ENCODE measurements at places on chromosomes 13 and 19.

GRCh38 chr19:37218592-37218935 is 550 bp downstream of the ZNF383 start:
- DNase-seq = no peak

- DNase-seq = no peak
These were observed 68.4 kb upstream of the ANKRD10 start for GRCh38 chr13:110983241-110983640.

DNA sequence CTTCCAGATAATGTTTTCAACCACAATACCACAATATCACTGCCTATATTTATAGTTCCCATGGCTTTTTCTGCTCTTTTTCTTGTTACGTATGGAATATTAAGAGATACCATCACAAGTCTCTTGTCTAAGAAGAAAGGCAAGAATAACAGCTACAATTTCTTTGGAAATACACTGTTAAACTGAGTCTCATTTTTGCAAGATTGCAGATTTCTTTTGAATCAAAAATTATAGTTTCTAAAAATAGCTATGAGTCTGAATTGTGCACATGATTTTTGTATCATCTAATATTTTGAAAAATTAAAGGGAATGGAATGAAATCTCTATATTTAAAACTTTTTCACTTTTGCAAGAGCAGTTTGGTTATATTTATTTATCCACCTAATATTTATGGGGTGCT is 1120.8 kb downstream of the EFNB2 start:
- DNase-seq = no peak

DNA sequence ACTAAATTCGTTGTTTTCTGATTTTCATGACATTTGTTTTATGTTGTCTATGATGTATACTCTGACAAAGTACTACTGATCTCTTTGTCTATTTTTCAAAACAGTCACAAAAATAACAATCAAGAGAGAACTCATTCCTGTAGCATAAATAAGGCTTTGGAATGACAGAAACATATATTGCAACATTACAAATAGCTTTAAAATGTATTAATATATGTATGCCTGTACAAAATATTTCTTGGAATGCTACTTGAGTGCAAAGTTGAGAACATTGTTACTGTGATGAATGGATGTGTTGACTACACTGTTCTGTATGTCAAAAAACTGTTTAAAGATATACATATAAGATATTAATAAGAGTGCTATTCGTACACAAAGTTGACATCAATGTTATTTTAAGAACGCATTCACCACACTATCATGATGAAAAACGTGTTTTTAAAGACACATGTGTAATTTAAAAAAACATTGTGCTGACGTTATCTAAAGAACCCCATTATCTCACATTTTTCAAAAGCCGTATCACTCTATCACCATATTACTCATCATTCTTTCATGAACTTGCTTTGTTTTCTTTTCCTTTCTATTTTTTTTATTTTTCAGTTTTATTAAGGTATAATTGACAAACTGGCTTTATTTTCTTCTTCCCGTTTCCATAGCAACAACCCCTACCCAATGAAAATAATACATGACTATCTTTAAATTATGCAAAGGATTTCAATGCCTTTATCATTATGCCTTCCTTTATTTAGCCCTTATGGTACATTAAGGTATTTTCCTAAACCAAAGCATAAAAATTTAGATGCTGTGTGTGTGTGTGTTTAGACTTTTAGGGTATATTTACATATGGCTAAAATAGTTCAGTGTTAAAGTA is 918.8 kb downstream of the SLITRK1 start:
- DNase-seq = no peak

DNA sequence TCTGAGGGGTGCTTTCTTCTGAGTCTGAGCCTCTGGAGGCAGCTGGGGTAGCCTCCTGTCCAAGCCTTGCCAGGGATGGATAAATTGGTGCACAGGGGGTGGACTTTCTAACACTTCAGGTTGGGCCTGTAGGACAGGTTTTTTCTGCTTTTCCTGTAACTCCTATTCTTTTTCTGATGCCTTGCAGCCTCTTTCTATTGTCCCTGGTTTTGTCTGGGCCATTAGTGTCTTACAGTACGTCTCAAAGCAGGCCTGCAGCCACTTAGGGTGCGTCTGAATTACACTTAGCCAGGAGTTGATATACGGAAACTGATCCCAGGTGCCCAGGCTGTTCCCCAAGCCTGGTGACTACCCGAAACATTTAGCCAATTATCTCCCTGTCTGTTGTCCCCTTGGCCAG is 213.3 kb upstream of the HTR2A start:
- DNase-seq = no peak

DNA sequence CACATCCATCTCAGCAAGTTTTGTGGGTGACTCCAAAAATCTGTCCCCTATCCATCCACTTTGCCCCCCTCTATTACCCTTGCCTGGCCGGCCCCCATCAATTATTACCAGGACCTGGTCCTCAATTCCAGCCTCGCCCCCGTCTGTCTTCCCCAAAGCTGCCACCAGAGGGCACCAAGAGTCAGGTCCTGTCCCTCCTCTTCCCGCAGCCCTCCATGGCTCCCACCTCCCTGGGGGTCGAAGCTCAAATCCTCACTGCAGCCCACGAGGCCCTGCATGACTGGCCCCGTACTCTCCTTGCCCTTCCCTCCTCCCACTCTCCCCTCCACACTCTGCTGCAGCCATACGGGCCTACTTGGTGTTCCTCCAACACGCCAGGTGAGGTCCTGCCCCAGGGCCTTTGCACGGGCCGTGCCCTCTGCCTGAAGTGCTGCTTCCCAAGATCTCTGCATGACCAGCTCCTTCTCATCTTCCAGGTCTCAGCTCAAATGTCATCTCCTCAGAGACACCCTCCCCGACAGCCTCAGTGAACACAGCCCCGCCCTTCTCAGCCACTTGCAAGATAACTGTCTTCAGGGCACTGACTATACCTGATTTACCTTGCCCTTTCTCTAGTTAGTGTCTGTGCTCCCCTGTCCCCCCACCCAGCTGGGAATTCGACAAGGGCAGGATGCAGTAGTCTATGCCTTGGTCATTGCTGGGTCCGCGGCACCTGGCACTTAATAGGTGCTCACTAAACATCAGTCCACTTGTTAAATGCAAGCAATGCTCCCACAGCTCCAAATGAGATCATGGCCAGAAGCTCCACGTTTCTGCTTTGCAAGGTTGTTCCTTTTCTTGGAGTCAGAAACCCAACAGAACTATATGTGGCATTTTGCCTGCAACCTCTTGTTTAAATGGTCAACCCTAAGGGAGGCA is 16.8 kb upstream of the SEMA6B start:
- peak; percentile 60 for DNase-seq

DNA sequence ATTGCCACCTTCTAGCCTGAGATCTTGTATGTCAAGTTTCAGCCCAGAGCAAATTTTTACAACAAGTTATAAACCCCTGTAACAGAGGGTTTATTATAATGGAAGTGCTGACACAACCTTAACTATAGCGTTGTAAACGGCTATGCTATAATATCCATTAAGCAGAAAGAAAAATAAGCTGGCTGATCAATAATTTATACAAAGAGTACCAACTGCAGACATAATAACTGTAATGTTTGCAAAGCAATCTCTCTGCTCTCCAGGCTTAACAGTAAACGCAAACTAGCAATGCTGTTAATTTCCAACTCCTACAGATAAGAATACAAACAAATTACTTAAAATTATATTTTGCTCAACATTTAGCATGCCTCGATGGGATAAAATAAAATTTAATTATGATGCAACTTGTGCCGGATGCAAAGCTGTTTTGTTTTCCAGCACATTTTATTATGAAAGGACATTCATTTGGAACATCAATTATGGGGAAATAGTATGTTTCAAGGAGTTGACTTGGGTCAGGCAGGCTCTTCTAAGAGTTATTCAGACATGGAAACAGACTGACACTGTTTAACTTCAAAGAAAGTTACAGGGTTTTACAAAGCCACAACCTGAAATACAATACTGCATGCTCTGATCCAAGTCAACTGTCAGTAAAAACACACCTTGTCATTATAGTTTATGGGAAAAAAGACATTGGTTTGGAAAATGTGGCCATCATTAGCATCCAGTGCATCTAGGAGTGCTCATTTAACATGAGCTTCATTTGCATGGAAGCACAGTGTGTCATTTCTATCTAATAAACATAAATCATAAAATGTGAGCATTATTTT is 6.6 kb upstream of the DACH1 start:
- no peak for DNase-seq

GRCh38 chr13:28415994-28416421 is 78.9 kb downstream of the FLT1 start:
- DNase-seq = peak; percentile 9

- DNase-seq = no peak
These were observed 11.4 kb downstream of the ARID3A start for GRCh38 chr19:937259-937694.

- DNase-seq = no peak
These were observed 2.5 kb downstream of the HDGFL2 start for GRCh38 chr19:4474514-4475022.

GRCh38 chr19:19372656-19373416 is 32.6 kb upstream of the GATAD2A start:
- DNase-seq = peak; percentile 32

GRCh38 chr19:18152442-18152816 is 534 bp upstream of the PIK3R2 start:
- peak; percentile 99 for DNase-seq

DNA sequence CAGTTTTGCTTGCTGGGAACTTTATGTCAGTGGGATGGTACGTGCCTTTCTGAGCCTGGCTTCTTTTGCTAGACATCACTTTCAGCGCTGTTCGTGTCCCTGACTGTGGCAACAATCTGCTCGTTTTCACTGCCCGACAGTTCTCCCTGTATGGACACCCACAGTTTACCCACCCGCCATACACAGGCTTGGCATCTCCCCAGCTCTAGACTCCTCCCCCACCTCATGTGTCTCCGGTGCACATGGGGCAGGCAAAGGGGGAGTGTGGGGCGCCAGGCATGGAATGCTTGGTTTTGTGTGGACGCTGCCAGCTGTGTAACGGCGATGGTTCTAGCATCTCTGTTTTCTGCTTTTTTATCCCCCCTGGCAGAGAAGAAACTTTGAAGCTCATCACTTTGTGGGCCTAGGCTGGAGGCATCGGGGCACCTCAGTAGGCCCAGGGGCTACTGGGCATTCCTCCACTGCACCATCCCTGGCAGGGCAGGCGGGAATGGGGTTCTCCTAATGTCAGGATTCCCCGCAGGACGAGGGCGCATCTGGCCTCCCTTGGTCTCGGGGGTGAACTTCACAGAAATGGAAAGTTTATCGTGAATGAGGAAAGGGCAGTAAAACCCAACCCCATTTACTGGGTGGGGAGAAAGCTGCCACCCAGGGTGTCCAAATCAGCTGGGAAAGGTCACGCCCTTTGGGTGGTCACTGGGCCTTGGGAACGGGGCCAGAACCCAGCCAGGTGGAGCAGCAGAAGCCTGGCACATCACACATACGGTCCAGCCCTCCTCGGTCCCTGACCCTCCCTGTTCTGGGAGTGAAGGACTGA is 60.8 kb downstream of the CEBPG start:
- no peak for DNase-seq

GRCh38 chr19:38321646-38322196 is 2.1 kb downstream of the KCNK6 start:
- DNase-seq = no peak

GRCh38 chr13:87779426-87779825 is 108.3 kb downstream of the SLITRK5 start:
- DNase-seq = no peak

- peak; percentile 80 for DNase-seq
These were observed 105.9 kb downstream of the AKAP11 start for GRCh38 chr13:42377640-42378382.

DNA sequence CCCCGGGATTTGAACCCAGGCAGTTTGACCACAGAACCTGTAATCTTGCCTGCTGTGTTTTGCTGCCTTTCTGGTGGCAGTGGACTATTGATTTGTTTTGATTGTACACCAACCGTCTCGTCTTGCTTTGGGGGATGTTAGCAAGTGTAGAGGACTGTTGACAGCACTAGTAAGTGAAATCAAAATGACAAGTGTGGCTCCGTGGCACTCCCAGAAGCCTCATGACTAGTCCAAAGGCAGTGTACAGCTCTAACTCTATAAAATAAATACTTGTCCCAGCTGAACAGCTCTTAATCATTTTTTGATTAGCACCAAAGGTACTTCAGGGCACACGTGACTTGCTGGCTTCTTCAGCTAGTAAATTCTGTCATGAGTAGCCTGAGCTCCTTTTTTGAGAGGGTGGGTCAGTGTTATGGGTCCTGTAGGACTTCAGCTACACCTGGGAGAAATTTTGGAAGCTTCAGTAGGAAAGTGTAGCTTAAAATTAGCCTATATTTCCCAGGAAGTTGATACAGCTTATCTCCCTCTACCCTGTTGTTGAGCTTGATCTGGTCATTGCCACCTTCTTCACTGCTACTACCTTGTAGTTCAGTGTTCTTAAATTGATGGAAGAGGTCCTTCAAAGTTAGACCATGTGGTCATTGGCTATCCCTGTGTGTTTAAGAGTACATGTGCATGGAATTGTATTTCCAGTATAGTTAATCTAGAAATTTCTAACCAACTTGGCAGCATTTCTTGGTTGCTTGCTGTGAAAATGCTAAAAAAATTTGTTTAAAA is 15.1 kb downstream of the TM9SF2 start:
- no peak for DNase-seq

- DNase-seq = no peak
These were observed 3.2 kb upstream of the TMEM147 start for GRCh38 chr19:35542209-35542608.

DNA sequence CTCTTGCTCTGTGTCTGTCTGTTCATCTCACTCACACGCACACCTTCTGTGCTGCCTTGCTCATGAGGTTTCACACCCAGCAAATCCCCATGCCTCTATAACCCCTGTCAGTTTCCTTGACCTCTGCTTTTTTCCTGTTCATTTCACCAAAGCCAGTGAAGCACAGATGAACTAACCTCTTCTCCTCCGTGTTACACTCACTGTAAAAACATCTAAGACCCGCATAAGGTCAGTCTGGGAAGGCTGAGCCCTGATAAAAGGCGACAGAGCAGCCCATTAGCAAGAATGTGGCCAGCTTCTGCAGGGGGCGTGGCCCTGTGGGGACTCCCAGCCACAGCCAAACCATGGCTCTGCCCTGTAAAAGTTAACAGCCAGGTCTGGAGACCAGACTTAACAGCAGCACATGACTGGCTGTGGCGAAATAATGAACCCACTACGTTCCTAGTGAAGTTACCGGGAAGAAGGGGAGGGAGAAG is 42.8 kb upstream of the NPAS1 start:
- DNase-seq = no peak

DNA sequence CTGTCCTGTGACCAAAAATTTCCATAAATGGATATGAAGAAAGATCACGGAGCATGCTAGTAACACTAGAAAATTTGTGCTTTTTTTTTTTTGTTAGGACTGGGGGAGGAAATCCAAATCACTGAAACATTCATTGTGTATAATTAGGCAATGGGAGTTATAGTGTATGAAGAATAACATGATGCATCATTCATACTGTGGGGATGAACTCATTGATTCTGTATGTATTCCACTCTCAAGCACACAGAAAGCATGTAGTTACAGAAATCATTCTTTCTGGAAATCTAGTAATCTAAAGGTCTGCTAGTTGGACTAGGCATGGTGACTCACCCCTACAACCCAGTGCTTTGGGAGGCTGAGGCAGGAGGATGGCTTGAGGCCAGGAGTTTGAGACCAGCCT is 749.7 kb downstream of the DIAPH3 start:
- no peak for DNase-seq

GRCh38 chr13:40160618-40161350 is 505.3 kb downstream of the COG6 start:
- no peak for DNase-seq

Measured in naive B cell (primary cell).